ENCODE measurements at places on chromosomes 2 and 18.

DNA sequence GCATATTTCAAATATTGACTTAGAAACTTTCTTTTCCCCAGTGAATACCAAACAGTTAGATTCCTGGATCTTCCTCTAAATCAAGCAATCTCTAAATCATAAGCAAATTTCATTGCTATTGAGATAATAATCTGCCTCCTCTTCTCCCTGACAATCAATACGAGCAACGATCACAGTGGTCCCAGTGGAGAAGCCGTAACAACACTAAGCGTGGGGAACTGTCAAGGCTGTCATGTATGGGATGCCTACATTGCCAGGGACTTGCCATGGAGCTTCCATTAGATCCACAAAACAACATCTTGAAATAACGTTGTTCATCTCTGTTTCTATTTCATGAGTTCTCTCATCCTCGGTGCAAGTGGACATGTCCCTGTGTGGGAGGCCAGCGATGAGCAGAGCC lies 61.3 kb downstream of the SNTG2 start:
- no peak for DNase-seq

GRCh38 chr2:231966886-231967285 lies 5.4 kb downstream of the DIS3L2 start:
- no peak for DNase-seq

GRCh38 chr2:30164131-30164925 lies 17.5 kb downstream of the YPEL5 start:
- DNase-seq = no peak

DNA sequence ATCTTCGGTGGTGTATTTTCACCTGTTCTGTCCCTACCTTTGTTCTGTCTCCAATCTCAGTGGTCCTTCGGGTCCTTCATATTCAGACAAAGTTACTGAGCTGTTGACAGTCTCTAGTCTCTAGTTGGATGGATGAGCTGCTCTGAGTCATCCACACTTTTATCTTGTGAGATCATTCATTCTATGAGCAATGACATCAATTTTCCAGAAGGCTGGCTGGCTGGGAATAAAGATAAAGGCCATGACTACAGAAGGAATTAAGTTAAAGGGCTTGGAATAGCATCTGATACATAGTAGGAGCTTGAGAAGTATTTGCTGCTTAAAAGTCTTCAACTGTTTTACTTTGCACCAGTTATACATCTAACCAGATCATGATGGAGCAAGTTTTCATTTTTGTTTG lies 43.1 kb upstream of the SLC39A10 start:
- DNase-seq = no peak

- DNase-seq = no peak
Observed at GRCh38 chr2:120845277-120845676, 109.6 kb downstream of the GLI2 start.

- DNase-seq = peak; percentile 24
Observed at GRCh38 chr2:43576981-43577892, 18.6 kb downstream of the THADA start.

DNA sequence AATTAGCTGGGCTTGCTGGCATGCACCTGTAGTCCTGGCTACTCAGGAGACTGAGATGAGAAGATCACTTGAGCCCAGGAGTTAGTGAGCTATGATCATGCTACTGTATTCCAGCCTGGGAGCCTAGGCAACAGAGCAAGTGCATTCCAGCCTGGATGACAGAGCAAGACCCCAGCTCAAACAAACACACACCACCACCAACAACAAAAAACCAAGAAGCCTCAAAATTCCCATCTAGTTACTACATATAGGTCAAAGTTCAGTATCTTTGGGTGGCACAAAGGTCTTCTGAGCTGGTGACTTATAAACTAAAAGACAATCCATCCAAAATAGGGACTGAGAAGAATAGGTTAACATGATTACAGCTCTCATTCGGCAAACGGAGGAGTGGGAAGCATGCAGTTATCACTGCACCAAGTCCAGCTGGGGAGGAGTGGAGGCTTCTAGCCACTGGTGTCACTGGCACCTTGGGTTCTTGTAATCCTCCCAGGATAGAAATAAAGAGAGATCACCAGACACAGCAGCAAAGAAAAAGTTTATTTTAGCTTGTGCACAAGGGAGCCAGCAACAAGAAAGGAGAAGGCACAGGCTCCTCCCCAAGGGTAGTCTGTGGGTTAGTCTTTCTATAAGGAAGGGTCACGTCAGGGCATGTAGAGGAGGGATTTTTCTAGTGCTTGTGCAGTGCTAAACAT lies 57.4 kb downstream of the SH2D6 start:
- no peak for DNase-seq

DNA sequence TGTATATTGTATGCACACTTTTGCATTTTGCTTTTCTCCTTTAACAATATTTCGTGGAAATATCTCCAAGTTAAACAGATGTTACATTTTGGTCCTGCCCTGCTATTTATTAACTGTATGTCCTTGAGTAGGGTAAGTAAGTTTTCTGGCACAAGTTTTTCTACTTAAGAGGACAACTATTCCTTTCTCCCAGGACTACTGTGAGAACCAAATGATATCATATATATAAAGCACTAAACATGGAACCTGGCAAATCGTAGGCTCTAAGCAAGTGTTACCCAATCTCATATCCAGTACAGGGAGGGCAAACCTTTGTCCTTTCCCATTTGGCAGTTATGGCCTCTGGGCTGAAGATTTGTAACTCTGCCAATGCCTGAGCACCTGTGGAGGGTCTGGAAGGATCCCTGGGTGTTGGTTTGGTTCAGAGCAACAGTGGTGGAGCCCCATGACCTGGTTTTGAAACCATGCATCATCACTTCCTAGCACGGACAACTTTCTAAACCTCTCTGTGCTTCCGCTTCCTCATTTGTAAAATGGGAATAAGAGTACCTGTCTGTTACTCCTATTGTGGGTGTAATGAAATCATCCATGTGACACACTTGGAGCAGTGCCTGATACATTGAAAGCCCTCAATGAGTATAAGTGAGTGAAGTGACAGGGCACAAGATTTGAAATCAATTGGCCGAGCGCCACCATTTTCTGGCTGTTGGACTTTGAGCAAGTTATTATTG lies 28.3 kb upstream of the ICOS start:
- DNase-seq = no peak

DNA sequence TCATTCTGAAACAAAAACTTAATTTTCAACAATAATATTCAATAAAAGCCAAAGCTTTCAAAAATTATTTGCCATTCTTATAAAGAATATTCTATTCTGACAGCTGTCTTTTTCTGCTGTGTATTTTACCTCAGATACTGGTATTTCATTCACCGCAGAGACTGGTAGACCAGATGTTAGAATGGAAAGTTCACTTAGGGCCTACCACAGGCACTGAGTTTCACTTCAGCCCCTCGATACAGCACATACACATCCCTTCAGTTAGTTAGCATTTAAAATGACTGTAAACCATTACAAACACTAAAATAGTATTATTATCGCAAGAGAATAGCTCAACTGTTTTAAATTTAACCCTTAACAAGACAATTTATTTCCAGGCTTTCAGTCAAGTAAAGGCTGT lies 24.2 kb upstream of the GATA6 start:
- no peak for DNase-seq

DNA sequence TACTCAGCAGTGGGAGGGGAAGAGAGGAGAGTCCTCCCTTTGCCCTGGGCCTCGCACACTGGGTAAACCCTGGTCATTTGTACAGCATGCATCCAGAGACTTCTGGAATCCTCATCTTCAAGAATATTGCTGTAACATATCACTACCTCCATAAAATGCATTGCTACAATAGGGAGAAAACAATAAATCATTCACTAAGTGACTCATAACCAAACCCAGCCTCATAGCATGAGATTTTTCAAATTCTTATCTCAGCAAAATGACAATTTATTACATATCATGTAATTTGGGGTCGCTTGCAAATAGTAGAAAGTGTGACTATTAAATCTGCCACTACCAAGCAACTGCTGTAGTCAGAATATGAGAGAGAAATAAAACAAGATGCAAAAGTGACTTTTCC lies 189.4 kb downstream of the ALK start:
- DNase-seq = no peak

GRCh38 chr18:70420146-70420898 lies 131.5 kb downstream of the SOCS6 start:
- no peak for DNase-seq

- peak; percentile 31 for DNase-seq
Observed at GRCh38 chr2:240913810-240914644, 7.9 kb downstream of the CROCC2 start.

- no peak for DNase-seq
Observed at GRCh38 chr2:149729586-149729985, 142.0 kb upstream of the MMADHC start.

DNA sequence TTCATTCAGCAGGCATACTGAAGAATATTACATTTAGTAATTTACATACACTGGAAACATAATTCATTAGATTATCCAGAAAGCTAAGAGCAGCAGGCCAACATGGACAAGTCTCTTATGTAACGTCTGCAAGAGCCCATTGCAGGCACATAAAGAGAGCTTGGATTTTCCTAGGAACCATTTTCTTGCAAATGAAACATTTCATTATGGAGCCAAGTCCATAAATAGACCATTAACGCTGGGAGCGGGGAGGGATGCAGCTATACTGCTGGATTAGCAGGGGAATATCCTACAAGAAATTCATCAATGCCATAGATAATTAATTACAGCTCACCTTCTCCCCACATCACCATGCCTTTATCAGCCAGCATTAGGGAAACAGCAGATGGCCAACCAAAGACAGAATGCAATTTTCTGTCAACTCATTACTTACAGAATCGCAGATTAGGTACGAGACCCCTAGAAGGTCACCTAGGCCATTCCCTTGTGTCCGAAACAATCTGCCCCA lies 170.4 kb downstream of the C1D start:
- no peak for DNase-seq

- no peak for DNase-seq
Observed at GRCh38 chr2:233449081-233449901, 95.0 kb downstream of the DGKD start.

DNA sequence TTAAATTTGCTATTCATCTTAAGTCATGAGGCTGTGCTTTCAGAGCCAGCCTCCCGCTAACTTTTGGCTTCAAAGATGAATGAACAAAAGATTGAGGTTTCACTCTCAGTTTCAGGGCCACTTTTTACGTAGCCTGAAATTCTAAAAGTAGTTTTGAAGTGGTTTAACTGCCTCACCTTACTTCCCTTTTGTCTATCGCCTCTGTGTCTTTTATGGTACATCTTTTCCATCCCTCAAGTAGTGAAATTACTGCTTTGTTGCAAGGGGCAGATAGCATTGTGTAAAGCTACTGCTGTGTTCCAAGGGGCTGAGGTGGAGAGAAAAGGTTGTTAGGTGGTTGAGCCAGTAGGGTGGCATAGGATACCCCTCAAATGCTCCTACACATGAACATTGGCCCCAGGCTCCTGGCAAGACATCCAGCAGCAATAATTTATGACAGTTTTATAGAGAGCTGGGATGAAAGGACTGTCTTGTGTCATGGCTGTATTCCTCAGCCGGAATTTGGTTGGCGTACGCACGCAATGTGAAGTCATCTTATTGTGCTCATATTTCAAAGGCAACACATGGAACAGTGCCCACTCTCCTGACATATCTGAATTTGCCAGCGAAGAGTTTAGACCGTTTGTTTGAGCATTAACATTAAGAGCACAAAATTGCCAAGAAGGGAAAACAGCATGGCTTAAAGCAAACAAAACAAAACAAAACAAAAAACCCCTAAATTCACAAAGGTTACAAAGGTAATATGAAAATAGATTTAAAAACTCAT lies 32.2 kb downstream of the QPCT start:
- DNase-seq = no peak

DNA sequence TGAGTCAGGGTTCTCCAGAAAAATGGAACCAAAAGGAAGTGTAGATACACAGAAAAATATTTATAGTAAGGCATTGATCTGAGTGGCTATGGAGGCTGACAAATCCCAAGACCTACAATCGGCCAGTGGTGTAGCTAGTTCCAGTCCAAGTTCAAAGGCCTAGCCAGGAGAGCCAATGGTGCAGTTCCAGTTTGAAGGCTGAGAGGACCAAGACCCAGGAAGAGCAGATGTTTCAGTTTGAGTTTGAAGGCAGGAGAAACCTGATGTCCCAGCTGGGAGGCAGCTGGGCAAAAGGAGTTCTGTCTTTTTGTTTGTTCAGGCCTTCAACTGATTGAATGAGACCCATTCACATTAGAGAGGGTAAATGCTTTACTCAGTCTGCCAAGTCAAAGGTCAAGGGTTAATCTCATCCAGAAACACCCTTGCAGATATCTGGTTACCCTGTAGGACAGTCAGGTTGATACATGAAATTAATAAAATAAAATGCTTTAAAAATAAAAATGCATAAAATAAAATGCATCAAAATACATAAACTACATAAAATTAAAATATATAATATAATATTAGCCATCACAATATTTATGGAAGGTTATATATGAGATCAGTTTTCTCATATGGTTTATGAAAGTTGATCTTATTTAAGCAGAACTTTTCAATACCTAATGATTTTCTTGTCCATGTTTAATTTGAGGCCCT lies 38.7 kb downstream of the KCNE4 start:
- DNase-seq = peak; percentile 2

GRCh38 chr2:232493701-232494474 lies 6.3 kb upstream of the ECEL1 start:
- no peak for DNase-seq

- no peak for DNase-seq
Observed at GRCh38 chr2:241608881-241609280, 28.1 kb downstream of the THAP4 start.

Measured in NCI-H1092 treated with DMSO at 0.1 percent for 48 hours (cell line).